ENCODE measurements at places on chromosomes 6 and 20.

- peak; percentile 30 for DNase-seq
These were observed 296.2 kb downstream of the RIMS1 start for GRCh38 chr6:72182337-72183246.

DNA sequence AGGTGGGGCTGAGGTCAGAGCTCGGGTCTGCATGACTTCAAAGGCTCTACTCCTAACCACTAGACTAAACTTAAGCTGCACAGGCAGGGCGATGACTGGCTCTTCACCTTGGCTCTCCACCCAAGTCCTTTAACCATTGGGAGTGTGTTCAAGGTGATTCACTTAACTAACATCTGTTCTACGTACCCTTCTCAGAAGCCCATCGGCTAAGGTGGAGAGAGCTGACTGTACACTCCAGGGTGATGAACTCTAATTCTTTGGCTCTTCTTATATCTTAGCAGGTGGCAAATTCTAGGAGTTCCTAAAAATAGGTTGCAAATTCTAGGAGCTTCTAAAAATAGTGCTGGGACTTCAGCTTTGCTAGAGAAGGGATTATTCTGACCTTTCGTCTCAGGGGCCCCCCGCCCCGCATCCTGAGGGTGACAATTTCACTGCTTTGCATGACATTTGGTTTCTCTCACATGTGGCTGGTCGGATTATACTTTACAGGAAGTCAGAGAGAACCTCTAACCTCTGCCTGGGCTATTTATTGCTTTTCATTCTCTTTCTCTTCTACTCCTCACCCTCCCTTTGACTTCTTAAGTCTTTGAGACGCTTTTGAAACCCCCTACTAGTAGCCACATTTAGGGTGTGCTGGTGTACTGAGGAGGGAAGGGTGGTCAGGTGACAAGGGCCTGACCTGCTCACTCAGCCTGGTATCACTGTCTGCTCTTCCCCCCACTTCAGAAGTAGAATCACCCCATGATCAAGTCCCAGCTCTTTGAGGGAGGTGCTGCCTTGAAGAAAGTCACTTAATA is 55.5 kb downstream of the PRDM1 start:
- DNase-seq = no peak

DNA sequence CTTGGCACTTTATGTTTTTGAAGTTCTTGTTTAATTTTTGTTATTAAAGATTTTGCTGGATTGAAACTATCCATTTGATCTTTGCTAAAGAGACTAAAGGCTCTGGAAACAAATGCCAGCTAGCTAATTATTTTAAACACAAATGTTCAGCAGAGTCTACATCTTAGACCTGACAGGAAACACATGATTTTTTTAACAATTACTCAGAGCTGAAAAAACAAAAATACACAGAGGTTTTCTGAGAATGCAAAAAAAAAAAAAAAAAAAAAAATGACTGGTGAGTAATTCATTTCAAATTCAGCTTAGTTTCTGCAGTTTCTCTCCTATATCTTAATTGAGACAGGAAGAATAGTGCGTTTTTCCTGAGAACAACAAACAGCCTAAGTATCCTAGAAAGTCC is 448.0 kb downstream of the TENT5A start:
- no peak for DNase-seq

DNA sequence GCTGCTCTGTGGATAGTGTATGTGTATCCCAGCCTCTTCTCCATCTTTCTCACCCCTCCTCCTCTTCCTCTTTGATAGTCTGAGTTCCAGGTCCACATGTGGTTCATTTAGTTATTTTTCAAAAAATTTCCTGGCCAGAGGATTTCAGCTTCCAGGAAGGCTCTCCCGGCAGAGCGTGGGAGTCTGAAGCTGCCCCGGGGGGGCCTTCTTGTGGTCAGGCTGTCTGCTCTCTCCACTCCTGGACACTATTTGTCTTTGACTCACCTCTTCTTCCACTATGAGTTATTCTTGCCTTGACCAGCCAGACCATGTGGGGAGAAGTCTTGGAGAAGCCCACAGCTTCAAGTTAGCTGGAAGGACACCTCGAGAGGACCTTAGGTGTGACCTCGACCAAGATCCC is 258.8 kb downstream of the CDC5L start:
- DNase-seq = peak; percentile 31

DNA sequence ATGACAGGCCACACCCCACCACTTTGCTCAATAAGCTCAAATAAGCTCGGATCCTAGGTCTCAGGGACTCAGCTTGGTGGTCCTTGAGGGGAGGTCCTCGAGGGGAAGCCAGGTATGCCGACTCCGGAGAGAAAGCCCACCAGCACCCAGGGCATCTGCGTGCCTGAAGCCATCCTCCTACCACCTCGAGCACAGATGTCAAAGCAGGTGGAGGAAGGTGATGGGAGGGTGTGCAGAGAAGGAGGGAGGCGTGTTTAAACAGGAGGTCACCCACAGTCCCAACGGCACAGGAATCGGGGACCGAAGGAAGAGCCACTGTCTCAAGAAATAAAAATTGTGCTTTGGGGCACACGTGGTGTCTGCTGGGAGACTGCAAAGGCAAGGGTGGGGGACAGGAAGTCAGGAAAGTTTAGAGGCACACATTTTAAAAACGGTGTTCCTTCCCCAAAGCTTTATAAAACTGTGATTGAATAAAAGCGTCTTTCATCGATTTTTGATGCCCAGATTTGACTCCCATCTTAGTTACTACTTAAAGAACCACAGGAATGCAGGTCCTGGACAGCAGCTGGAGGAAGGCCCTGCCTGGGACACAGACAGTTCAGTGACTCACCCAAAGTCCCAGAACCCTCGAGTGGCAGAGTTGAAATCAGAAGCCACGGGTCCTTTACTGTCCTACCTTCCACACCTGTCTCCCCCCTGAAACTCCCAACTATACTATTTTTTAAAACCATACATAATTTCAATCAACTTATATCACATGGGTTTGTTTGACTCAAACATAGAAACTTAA is 221.0 kb upstream of the PDE10A start:
- peak; percentile 54 for DNase-seq
